ENCODE measurements at places on chromosomes 2 and 18. TPM values are rescaled to one million over a fixed set of nuclear protein-coding genes. Genes with fewer than 3 reads are reported as not detected.

Gene NBEAL1
- 22.6 TPM for total RNA-seq

Gene ARHGEF4
- total RNA-seq, result 0.20 TPM

Gene LRP1B
- not detected for total RNA-seq

Gene TRABD2A
- total RNA-seq, result 53.6 TPM

Gene VAMP5
- 50.6 TPM for total RNA-seq

Gene CD207
- total RNA-seq, result not detected

Gene RPE
- 61.6 TPM for total RNA-seq

Gene KCNJ3
- not detected for total RNA-seq

Gene NDC80
- total RNA-seq, result 66.8 TPM

Gene ZNF396
- total RNA-seq, result 0.18 TPM

Gene ABCG5
- not detected for total RNA-seq

Gene MPV17
- 111 TPM for total RNA-seq

GRCh38 chr2:234626566-234627130 is 129.8 kb upstream of the ARL4C start:
- no peak for DNase-seq

GRCh38 chr2:25976983-25977741 is 5.1 kb downstream of the KIF3C start:
- DNase-seq, result no peak

DNA sequence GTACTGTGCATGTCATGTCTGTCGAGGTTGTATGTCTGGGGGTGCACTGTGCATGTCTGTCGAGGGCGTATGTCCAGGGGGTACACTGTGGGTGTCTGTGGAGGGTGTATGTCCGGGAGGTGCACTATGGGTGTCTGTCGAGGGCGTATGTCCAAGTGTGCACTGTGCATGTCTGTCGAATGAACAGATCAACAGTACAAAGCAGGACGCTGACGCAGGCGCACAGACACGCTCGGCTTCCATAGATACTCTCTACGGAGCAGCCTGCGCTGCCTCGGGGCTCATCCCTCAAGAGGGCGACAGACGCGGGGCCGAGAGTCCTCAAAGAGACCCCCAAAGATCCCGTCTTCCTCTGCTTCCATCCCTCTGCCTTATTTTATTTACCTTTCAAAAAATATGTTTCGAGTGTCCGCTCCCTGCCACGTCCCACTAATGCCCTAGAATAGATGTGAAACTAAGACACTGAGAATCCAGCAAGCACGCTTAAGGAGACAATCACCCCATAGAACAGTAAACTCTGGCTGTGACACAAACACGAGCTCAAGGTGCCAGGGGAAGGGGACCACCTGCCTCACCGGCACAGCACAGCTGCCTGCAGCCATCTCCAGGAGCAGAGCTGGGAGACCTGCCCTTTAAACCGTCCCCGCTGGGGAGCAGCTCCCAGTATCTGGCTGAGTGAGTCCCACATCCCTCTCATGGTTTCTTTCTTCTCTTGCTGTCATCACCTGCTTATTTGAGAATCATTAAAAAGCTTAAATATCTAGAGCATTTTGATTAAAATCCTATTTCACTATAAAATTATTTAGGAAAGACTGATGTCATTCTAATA is 250.5 kb upstream of the MYT1L start:
- no peak for DNase-seq

- no peak for DNase-seq
These were observed 11.0 kb downstream of the CCBE1 start for GRCh38 chr18:59686260-59686659.

DNA sequence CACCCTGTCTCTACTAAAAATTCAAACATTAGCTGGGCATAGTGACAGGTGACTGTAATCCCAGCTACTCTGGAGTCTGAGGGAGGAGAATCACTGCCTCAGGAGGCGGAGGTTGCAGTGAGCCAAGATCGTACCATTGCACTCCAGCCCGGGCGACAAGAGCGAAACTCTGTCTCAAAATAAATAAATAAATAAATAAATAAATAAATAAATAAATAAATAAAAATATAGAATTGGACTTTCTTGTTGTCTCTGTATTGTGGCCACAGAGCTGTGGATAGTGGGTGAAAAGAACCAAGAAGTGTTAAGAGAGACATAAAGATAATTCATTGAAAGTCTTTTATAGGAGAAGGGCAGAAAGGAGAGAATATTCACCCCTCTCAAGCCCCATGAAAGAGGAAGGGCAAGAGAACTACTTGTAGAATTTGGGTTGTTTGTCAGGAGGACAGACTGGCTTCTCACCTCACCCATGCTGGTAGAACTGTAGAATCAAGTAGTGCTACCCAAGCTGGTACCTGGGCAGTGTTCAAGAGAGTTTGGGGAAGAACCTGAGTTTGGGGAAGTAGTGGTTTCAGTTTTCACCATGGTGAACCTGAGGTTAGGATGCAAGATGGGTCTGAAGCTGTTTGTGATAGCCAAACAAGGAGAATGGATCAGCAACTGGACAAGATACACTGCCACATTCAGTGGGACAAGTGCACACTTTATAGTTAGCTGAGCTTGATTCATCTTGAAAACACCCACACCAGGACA is 256.5 kb downstream of the CD226 start:
- DNase-seq, result no peak

DNA sequence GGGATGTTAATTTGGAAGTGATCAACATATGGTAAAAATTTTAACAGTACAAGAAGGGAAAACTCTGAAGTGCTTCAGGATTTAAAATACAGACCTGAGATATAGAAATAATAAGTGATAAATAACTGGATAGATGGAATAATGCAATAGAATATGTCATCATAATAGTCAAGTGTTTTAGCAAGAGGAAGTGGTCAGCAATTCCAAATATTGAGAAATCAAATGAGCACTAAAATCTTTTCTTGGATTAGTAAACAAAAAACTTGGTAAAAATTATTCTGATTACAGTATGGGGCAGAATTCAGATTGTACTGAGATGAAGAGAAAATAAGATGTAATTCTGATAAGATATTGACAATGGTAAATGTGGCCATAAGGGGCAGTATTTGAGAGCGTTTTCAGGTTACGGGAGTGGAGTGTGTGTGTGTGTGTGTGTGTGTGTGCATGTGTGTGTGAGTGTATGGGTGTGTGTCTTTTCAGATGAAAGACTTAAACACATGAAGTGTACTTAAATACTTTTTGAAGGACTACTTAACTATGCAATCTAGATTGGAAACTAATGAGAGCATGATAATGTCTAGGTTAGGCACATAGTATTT is 217.9 kb upstream of the ITGA4 start:
- no peak for DNase-seq

- DNase-seq, result no peak
These were observed 54.8 kb upstream of the NDUFV2 start for GRCh38 chr18:9047715-9048114.

GRCh38 chr2:106827158-106827557 is 58.8 kb downstream of the ST6GAL2 start:
- DNase-seq, result no peak

GRCh38 chr2:54575379-54575888 is 119.3 kb downstream of the SPTBN1 start:
- DNase-seq, result no peak

GRCh38 chr2:70141902-70142589 is 48.8 kb downstream of the C2orf42 start:
- no peak for DNase-seq

DNA sequence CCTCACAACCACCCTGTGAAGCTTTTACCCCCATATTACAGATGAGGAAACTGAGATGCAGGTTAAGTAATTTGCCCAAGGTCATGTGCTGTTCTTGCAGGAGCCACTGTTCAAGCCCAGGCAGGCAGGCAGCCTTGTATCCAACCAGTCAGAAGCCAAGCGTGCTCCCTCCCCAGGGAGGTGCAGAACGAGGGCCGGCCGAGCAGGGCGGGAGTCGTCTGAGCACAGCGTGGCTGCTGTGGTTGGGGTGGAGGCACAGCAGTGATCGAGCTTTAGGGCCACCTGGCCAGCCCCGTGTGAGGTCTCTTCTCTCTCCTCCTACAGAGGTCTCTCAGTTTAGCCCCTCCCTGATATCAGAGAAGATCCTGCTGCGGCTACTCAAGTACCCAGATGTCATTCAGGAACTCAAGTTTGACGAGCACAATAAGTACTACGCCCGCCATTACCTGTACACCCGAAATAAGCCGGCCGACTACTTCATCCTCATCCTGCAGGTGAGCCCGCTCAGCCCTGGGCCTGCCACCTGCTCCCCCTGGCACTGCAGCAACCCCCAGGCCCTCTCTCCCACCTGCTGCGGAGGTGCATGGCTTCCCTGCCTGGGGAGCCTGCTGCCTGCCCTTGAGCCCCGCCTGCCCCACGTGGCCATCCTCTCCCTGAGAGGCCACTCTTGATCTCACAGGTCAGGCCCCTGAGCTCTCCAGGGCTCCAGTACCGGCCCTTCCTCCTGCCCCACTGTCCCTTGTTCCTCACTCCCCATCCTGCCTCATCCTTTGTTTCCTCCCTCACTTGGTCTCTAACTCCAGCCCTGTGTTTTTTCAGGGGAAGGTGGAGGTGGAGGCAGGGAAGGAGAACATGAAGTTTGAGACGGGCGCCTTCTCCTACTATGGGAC is 17.1 kb upstream of the CNNM3 start:
- DNase-seq, result no peak

DNA sequence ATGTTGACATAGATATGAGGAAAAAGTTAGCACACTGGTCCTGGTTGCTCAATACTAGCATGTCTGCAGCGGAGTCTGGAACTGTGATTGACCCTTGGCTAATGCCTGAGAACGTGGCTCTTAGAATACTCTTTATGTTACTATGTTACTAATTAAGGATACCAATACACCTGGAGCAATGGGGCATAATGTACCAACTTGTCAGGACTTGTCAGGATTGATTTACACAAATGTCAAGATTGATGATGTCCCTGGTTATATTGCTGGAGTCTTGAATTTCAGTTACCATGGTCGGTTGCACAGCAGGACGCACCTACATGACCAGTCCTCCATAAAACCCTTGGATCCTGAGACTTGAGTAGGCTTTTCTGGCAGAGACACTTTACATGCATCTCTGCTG is 810.9 kb downstream of the CPS1 start:
- DNase-seq, result no peak

DNA sequence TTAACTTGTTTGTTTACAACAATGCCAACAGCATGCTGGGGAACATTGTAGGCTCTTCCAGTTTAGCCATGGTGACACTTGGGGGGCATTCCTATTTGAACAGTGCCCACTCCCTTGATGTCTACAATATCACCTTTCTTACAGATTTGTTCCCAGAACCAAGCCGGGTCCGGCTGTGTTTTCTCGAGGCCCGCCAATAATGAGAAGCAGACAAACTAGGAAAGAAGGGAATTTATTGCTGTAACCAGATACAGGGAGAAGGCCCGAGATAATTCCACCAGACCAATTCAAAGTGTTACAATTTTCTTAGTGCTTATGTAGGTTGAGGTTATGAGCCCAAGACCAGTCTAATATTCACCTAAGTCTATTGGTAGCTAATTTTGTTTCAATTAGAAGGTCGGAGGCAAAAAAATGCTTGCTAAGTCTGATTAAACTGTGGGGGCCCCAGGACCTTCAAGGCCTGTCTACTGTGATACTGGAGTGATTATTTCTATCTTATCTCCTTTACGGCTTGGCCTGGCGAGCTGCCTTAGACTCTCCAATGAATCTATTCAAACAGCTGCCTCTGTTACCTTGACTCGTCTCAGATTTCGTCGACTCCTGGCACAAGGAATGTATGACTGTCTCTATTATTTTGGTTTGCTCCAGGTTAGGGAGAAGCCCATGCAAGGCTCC is 59.1 kb upstream of the PSME4 start:
- no peak for DNase-seq

DNA sequence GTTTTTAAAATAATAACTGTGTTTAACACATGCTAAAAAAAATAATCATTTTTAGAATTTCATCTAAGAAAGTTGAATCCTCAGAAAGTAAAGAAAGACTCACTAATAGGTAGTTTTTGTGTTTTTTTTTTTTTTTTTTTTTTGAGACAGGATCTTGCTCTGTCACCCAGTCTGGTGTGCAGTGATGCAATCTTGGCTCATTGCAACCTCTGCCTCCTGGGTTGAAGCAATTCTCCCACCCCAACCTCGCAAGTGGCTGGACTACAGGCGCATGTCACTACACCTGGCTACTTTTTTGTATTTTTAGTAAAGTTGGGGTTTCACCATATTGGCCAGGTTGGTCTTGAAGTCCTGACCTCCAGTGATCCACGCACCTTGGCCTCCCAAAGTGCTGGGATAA is 7.1 kb downstream of the CKAP2L start:
- no peak for DNase-seq

DNA sequence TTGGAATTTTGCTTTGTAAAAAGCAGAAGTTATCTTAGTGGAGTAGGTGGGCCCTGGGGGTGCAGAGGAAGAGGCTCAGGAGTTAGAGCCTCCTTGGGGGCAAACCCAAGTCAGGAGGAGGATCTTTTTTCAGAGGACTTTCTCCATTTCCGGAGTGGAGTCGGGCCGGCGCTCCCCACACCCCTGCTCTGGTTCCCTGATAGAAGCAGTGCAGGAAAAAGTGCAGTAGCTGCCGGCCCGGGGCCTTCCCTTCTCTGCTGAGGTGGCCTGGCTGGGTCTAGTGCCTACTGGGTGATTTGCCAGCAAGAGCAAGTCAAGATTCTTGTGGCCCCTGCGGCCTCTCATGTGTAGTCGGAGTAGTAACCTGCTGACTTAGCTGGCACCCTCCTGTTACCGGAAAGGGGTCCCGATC is 124.2 kb upstream of the HS6ST1 start:
- peak; percentile 26 for DNase-seq

DNA sequence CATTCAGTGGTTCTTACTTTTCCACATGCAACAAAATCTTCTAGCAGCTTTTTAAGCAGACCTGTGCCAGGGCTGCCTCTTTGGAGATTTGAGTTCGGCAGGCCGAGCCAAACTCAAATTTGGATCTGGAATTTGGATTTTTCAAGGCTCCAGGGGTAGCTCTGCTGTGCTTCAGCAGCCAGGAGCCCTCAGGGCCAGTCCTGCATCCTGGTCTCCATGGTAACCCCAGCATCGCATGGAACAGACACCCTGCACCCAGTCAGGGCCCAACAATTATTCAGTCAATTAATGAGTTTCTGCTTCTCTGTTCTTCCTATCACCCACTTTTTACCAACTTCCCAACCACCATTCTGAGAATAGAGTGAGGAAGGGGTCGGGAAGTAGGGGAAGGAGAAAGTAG is 30.0 kb downstream of the EN1 start:
- no peak for DNase-seq

- DNase-seq, result no peak
These were observed 333.0 kb downstream of the CLIP4 start for GRCh38 chr2:29448096-29448688.

- no peak for DNase-seq
These were observed 420.3 kb upstream of the FSIP2 start for GRCh38 chr2:185318271-185318724.

DNA sequence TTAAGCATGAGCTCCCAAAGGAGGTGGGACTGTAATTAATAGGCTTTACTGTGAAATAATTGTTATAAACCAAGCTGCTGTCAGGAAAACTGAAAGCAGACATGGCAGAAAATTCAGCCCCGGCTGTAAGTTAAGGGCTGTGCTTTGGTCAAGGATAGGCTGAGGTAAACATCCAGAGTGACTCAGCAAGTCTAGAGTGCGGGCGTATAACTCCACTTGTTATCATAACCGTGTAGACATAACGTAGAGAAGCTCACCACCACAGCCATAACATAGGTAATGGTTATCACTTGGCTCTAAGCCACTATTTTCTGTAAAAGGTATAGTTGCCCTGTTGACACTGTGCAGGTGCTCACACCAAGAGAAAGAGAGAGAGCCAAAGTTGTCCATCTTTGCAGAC is 316.8 kb downstream of the DCDC2C start:
- DNase-seq, result no peak

Data from activated naive CD4-positive, alpha-beta T cell treated with anti-CD3 and anti-CD28 coated beads, Interleukin-2, amount 50 U/mL, for 72 hours (primary cell).